A549 treated with RU486 at 1 μM for 4 hours (cell line): ENCODE measurements at places on chromosomes 2 and 18. TPM values are rescaled to one million over a fixed set of nuclear protein-coding genes. Genes with fewer than 3 reads are reported as not detected.

Gene DAW1
- total RNA-seq: 2.0 to 2.9 TPM (median 2.3 TPM) in 5 replicates

Gene VWC2L
- not detected in 5 replicates for total RNA-seq

Gene ASB1
- 45.6 to 58.8 TPM (median 51.3 TPM) in 5 replicates for total RNA-seq

Gene KCNS3
- 0.87 to 1.3 TPM (median 1.1 TPM) in 5 replicates for total RNA-seq

Gene IL37
- total RNA-seq: not detected in 5 replicates

Gene KCNG3
- 0.62 to 1.0 TPM (median 0.73 TPM) in 5 replicates for total RNA-seq

Gene TGFA
- total RNA-seq: 7.9 to 9.5 TPM (median 8.7 TPM) in 5 replicates

Gene ODC1
- total RNA-seq: 133 to 156 TPM (median 144 TPM) in 5 replicates

Gene CCDC141
- not detected in 5 replicates for total RNA-seq

Gene ONECUT2
- 0.21 to 0.48 TPM (median 0.37 TPM) in 5 replicates for total RNA-seq

Gene TMEM87B
- 8.3 to 20.0 TPM (median 18.8 TPM) in 5 replicates for total RNA-seq

Gene GALNT3
- not detected in 5 replicates for total RNA-seq

Gene SPC25
- 9.7 to 21.8 TPM (median 19.9 TPM) in 5 replicates for total RNA-seq
